ENCODE measurements at places on chromosomes 2 and 18.

- peak; percentile 36 for DNase-seq
These were observed 35.7 kb downstream of the ODC1 start for GRCh38 chr2:10412380-10412779.

DNA sequence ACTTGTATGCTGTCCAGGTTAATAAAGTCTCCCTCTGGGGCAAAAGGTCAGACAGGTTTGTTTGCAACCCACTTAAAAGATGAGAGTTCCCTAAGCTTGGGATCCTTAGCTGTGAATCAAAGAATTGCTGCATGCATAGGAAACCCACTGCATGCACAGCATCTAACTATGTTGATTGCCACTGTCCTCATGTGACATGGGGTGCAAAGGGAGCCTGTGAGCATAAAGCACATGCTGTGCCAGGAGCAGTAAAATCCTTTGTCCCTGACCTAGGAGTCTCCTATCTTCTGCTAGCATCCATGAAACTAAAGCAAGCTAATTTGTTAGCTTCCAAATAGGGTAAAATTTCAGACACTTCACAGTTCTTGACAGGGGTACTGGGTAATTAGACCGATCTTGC lies 13.8 kb downstream of the METTL4 start:
- no peak for DNase-seq

DNA sequence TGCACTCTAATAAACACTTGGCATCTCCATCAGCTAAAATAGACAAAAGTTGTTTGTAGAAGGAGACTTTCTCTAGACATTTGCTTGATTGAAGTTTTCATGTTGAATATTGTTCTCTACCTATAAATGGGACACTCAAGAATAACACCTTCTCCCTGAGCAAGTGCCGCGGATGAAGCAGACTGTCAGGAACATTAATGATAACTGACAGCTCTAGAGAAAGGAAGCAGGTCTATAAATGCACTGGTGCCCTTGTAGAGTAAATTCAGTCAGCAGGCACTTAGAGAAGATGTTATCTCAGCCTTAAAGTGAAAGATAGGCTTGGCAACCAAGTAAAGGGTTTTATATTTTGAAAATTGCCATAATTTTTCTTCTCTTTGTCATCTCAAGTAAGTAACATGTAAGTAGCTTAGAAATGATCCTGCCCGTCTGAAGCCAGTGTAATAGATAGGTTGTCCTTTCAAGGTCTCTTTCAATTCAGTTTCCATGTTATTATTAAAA lies 224.6 kb downstream of the ARL6IP6 start:
- no peak for DNase-seq

- DNase-seq: no peak
These were observed 27.4 kb upstream of the MRO start for GRCh38 chr18:50847192-50847591.

- DNase-seq: no peak
These were observed 138.9 kb downstream of the SMAD2 start for GRCh38 chr18:47791461-47791985.

- DNase-seq: no peak
These were observed 82.4 kb downstream of the AGPS start for GRCh38 chr2:177474998-177475397.

GRCh38 chr18:21109936-21110712 lies 1.5 kb downstream of the ROCK1 start:
- DNase-seq: no peak

DNA sequence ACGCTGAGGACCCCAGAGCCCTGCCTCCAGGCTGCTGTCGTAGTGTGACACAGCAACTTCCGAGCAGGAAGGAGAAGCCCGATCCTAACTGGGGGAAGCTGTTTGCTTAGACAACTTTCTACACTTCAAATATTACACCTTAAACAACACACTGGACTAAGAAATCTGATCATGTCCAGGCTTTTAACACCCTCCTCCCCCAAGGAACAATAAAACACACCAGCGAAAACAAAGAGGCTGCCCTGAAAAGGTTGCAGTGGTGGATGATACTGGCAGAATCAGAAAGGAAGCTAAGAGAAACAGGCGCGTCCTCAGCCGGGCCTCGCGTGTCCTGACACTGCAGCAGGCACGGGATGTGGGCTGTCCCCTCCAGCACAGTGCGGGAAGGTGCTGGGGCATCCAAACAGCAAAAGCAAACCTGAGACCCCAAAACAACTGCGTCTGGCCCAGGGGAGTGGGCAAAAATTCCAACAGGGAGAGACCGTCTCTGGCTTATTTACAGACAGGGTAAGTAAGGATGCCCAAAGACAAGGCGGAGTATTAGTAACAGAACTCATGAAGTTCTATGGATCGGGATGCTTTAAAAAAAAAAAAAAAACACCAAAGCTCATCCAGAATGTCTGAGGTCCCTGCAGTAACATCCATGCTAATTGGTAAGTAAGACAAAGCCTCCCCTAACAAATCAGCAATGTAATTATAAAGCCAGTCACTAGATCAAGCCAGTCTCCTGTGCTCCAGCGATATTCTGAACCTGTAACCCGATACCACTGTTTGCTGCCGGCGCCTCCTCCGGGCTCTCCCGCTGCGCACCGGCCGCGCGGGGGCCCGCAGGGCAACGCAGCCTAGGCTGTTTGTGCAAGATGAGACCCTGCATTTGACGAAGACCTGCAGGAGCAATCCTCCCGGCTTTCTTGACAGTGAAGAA lies 9.0 kb downstream of the SERTAD2 start:
- DNase-seq: peak; percentile 33

GRCh38 chr2:60440079-60440766 lies 113.2 kb downstream of the BCL11A start:
- no peak for DNase-seq

GRCh38 chr2:38656866-38657480 lies 8.9 kb upstream of the GALM start:
- DNase-seq: no peak

DNA sequence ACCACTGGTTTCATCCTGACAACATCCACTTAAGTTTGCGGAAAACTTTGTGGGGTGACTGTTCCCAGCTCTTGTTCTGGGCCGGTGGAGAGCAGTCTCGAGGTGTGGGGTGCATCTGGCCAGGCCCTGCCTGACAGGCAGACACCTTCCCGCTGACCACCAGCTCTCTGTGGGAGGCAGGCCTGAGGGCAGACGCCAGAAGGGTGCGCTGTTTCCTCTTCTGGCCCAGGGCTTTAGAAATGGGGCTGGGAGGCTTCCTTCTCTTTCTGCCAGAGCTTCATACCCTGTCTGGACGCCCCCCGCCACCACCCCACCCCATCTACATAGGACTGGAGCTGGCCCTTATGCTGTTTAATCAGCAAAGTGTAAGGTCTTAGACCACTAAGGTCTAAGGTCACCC lies 263.8 kb downstream of the LOXHD1 start:
- DNase-seq: no peak

- DNase-seq: no peak
These were observed 34.9 kb upstream of the HPCAL1 start for GRCh38 chr2:10267551-10268465.

- DNase-seq: no peak
These were observed 944.9 kb downstream of the CNTNAP5 start for GRCh38 chr2:124970030-124970429.

DNA sequence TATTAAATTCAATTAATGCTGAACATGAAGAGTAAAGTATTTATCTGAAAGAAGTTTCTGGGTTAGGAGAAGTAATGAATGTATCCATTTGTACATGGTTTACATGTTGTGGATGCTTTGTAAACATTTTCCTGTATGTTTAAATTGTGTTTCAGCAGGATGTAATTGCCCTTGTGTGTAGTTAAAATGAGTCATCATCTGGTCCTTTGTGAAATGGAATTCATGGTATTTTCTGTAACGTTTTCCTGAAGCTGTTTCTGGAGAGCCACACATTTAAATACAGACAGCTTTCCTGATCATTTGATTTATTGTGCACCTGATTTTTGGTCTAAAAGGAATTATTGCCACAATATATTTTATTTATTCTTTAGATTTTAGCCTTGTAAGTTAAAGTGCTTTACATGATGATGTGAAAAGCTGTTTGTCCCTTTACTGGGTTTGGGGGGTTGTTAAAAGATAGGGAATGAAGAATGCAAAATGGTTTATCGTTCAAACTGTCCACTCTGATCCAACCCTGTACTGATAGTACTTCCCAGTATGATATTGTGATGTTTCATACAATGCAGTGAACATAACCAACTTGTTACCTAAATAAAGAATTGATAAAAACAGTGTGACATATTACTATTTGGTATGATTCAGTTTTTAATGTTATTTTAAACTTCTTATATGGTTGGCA lies 41.7 kb upstream of the SLC3A1 start:
- no peak for DNase-seq

DNA sequence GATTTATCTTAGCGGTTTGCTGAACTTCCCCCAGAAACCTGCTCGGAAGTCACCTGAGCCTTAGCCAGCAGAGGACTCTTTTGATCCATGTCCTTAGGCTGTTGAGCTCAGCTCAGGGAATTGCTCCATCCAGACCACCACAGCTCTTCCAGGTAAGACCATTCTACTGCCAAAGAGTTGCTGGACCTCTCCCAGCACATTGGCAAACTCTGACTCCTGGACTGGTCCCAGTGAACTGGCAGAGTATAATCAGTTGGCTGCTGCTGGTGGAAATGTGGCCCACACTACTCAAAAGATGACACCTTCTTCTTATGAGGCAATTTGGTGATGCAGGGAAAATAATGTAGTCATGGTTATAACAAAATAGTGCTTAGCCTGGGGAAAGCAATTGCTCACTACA lies 308.8 kb upstream of the FIGN start:
- DNase-seq: no peak

DNA sequence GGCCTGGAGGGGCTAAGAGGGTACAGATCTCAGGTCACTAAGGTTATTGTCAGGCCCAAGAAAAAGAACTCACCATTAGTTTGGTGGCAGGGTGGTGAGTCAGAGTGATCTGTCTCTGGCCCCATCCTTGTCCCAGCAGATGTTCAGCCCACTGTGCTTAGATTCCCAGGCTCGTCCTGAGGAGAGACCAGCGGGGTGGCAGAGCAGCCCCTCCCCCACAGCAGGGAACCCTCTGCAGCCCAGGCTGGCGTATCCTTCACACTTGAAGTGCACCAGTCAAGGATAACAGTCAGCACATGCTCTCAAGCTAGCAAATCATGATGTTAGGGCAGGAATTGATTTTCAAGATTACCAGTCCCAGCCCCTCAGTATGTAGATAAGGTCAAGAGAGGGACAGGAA lies 43.1 kb downstream of the TMEM185B start:
- no peak for DNase-seq

GRCh38 chr2:7803515-7803914 lies 878.3 kb upstream of the ID2 start:
- no peak for DNase-seq

DNA sequence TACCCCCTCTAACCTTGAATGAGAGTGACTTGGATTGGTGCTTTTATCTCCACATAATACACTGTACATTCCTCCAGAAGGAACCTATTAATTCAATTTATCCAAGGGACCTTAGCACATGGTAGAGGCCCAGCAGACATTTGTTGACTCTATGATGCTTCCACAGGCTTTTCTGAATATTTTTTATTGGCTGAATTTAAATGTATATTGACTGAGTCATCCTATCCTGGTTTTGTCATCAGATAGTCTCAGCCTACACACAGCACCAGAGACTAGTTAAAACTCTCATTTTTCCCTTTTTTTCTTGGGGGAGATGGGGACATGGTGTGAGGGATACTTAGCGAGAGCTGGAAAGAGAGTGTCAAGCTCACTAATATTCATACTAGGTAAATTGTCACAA lies 101.6 kb downstream of the LRRC30 start:
- no peak for DNase-seq

DNA sequence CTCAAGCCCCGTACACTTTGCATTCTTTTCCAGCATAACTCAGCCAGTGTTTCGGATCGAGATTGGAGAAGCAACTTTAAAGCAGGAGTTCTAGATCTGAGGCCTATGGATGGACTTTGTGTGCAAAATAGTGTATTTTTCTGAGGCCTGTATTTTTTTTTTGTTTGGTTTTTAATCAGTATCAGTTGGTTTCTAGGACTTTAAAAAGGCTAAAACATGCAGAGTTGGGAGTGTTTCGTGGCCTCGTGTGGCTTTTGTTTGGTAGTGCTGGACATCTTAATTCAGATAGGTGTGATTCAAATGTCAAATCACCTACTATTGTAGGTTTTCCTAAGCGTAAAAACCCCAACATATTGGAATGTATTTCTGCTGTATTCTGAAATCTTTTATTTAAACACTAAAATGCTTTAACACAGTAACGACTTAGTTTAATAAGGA lies 282 bp upstream of the PUS10 start:
- DNase-seq: no peak

DNA sequence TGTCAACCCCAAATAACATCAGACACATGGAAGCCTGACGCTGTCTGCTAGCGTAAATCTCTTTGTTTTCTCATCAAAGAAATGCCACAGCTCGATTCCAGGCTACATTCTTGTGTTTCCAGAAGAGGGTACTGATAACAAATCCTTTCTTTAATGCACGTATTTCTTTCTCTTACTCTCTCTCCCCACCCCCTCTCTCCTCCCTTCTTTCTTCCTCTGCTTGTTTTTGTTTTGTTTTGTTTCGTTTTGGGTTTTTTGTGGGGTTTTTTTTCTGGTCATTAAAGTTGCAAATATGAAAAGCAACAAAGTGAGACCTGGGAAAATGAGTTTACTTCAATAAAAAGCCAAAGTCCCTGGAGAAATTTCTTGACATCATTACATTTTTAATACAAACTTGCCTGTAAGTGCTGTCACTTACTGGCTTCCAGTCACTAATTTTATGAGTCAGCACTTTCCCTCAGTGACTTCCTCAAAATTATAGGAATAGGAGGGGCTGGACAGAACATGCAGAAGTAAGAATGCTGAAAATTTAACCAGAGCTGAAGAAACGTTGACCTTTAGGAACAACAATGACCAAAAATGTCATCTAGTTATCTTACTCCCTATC lies 106.7 kb upstream of the NABP1 start:
- peak; percentile 26 for DNase-seq

GRCh38 chr18:4986066-4986465 lies 211.0 kb downstream of the AKAIN1 start:
- DNase-seq: no peak

DNA sequence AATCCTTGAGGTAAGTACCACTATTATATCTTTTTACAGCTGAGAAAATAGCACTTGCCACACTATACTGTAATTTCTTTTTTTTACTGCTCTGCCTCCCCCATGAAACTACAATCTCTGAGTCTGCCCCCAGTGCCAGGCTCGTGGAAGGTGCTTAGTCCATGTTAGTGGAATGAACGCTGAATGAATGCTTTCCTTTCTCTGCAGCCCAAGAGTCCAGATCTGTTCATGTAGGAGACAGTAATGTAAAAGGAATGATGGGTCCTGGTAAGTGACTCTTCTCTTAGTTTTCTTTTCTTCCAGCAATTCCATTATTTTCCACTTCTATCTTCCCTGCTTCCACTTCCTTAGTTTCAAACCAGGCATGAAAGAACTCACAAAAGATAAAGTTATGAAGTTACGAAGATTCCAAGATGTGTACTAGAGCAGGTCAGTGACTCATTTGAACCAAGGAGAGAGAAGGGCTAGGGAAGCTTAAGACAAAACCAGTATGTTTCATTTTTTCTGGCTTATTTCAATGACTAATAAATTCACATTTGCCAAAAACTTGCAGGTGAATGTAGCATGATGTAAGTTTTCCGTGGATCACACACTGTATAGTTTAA lies 46.0 kb downstream of the ARHGEF33 start:
- DNase-seq: no peak

Data from CD4-positive, alpha-beta T cell (primary cell).